ENCODE measurements at places on chromosomes 1 and 21.

- DNase-seq, result no peak
Measured at GRCh38 chr1:73034271-73034670, 751.9 kb upstream of the NEGR1 start.

DNA sequence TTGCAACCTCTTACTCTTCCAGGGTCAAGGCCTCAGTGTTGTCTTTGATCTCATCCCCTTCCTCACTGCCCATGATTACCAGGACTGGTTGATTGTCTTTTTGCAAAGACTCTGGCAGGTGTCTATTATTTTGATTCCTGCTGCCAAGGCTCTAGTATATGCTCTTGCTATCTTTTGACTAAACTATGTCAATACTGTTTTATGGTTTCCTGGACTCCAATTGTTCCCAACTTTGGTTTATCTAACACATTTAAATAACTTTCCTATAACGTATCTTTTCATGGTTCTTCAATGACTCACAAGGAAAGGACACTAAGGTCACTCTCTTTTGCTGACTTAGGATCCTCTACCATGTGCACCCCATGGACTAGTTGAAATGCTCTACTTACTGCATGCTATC is 141.5 kb downstream of the PTPRC start:
- no peak for DNase-seq

GRCh38 chr1:221994939-221995338 is 253.1 kb upstream of the DUSP10 start:
- no peak for DNase-seq

DNA sequence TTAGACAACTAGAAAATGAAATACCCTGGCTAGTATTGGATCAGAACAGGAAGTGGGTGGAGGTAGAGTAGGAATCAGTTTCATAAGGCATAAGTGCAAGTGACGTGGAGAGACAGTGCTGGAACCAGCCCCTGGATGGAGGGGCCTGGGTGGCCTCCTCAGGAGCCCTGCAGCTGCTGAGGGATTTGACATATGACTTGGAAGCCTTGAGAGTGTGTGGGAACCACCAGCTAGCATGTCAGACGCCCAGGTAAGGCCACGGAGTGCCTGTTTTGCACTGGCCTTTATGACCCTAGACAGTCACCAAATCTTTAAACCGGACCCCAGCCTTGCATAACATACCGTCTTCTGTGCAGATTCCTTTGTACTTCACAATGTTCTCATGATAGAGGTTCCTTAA is 94.4 kb downstream of the RAVER2 start:
- no peak for DNase-seq

DNA sequence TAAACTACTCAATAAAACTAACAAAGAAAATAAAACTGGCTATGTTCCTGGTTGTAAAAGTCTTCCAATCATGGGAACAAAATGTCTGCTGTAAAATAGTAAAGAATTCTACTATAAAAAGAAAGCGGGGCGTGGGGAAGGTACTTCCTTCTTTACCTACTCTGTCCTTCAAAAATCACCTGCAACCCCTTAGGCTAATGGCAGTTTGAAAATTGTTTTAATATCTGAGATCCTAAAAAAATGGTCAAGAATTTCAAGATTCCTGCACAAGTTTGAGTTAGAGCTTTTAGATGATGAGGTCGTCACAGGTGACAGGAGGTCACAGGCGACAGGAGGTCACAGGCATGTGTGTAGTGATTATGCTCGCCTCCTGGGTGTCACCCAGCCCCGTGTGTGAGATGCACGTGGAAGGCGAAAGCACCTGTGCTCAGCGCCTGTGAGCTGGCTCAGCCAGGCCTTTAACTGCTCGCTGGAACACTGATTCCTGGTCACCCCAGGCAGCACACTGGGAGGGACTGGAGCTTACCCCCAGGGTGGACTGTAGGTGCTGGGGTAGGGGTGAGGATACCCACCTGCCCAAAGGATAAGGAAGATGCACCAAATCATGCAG is 18.6 kb upstream of the TMPRSS2 start:
- DNase-seq, result no peak
